ENCODE measurements at places on chromosomes 5 and 9. TPM values are rescaled to one million over a fixed set of nuclear protein-coding genes. Genes with fewer than 3 reads are reported as not detected.
A peak's percentile ranks its signal among the peaks of the same experiment; 100 is the strongest.

Gene NIM1K
- total RNA-seq: 0.26 TPM

Gene FAM153A
- 4.3 TPM for total RNA-seq

Gene IRF1
- 82.4 TPM for total RNA-seq

GRCh38 chr9:36625006-36625615 is 52.4 kb downstream of the MELK start:
- no peak overlapping the region for H3K27ac ChIP-seq
- H3K4me1 ChIP-seq: no peaks in the 10 kb centered on the region
- DNase-seq: no peak
- no peaks in the 10 kb centered on the region for H3K27me3 ChIP-seq
- H3K4me3 ChIP-seq: no peak overlapping the region

- H3K27me3 ChIP-seq: peaks cover 13% of the 10 kb centered on the region
- no peak overlapping the region for H3K27ac ChIP-seq
- no peak overlapping the region for H3K4me3 ChIP-seq
- DNase-seq: no peak
- H3K36me3 ChIP-seq: no peaks in the 10 kb centered on the region
- H3K4me1 ChIP-seq: no peaks in the 10 kb centered on the region
These were observed 23.1 kb upstream of the NSMF start for GRCh38 chr9:137482094-137482781.

DNA sequence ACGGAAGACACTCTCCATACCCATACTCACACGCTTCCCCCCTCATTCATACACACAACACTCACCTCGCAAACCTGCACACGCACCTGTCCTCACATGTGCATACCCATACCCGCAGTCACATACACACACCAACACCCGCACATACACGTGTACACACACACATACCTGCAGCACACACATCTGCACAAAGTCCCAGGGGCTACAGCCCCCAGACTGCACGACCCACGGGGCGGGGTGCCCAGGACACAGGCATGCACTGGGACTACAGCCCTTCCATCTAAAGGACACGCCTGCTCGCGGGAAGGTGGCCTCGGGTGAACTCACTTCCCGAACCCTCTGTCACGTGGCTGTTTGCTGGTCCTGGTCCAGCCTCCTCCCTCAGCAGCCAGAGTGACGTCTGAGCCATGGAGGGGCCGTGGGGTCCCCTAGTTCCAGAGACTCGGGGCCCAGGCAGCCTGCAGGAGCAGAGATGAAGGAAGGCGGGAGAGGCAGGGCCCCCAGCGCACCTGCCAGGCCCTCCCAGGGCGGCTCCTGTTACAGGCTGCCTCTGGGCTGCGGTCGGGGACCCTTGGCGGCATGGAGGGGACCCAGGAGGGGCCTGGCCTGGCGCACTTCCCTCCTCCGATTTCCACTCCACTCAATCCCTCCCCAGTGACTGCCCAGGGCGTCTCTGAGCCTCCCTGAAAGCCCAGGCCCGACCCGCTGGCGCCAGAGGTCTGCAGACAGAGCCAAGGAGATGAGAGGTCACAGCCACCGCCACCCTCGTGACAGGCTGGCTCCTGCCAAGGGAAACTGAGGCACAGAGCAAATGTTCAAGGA is 8.1 kb downstream of the SLC12A7 start:
- no peak overlapping the region for H3K27ac ChIP-seq
- no peaks in the 10 kb centered on the region for H3K27me3 ChIP-seq
- peaks cover 39% of the 10 kb centered on the region for H3K4me1 ChIP-seq
- H3K36me3 ChIP-seq: peaks cover 58% of the 10 kb centered on the region
- no peak overlapping the region for H3K4me3 ChIP-seq

GRCh38 chr5:179407191-179408175 is 62.2 kb upstream of the ADAMTS2 start:
- H3K27me3 ChIP-seq: no peaks in the 10 kb centered on the region
- no peaks in the 10 kb centered on the region for H3K4me1 ChIP-seq
- DNase-seq: no peak
- H3K36me3 ChIP-seq: no peaks in the 10 kb centered on the region

DNA sequence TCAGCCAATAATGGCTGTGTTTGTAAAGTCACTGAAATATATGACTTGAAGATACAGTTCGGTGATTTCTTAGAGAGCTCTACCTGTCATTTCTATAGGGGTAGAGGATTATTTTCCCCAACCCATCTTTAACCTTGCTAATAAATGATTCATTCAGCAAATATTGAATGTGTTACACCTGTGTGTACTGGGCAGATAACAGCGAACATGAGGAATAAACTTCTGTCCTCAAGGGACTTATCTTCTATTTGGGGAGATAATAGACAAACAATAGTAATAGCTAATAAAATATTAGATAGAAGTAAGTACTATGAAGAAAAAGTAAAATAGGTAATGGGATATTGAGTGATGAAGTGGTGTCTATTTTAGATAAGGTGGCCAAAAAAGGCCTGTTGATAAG is 9.3 kb downstream of the TTC23L start:
- no peak for DNase-seq
- no peaks in the 10 kb centered on the region for H3K36me3 ChIP-seq
- H3K4me3 ChIP-seq: no peak overlapping the region
- H3K4me1 ChIP-seq: no peaks in the 10 kb centered on the region

DNA sequence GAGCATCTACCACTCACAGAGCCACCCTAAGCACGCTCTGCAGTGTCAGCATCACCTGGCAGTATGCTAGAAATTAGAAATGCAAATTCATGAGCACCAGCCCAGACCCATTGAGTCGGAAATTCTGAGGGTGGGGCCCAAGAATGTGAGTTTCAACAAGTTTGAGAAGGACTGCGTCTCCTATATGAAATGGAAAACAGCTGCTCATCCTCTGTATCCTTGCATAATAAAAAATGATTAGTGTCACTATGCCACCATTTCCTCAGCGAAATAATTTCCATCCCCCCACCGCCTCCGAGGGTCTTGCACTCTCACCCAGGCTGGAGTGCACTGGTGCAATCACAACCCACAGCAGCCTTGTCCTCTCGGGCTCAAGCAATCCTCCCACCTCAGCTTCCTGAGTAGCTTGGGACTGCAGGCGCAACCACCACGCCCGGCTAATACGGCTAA is 1.3 kb upstream of the IQGAP2 start:
- H3K27me3 ChIP-seq: peaks cover 36% of the 10 kb centered on the region
- DNase-seq: no peak
- H3K4me3 ChIP-seq: peak overlapping the region; percentile 90

- H3K4me3 ChIP-seq: no peak overlapping the region
- no peak overlapping the region for H3K27ac ChIP-seq
- peaks cover 28% of the 10 kb centered on the region for H3K27me3 ChIP-seq
- DNase-seq: peak; percentile 66
These were observed 34.8 kb downstream of the BOD1 start for GRCh38 chr5:173581408-173582215.

DNA sequence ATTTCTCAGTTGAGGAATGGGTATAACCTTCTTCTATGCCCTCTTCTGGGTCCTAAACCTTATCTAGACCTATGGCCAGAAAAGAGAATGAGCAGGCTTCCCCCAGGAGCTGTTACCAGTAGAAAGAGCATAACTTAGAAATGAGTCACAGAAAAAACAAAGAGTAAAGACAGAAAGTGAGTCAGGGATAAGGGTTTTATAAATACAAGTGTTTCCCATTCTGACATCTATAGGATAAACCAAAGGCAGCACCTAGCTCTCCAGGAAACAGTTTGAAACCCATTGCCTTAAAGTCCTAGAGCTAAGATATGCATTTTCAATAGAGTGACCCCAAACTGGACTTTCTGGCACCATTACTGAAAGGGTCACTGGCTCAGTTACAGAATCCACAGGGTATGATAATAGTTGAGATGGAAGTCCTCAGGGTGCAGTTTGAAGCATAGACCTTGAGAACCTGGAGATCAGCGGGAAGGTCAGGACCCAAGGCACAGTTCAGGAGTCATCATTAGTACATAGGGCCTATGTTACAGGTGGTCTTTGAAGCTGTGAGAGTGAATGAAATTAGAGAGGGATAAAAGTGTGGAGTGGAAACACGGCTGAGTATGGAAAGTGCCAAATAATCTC is 42.7 kb upstream of the LIFR start:
- peak; percentile 41 for DNase-seq
- H3K36me3 ChIP-seq: no peaks in the 10 kb centered on the region
- H3K27ac ChIP-seq: peak overlapping the region; percentile 80
- H3K27me3 ChIP-seq: no peaks in the 10 kb centered on the region
- peak overlapping the region; percentile 32 for H3K4me3 ChIP-seq
- H3K4me1 ChIP-seq: peaks cover 74% of the 10 kb centered on the region

DNA sequence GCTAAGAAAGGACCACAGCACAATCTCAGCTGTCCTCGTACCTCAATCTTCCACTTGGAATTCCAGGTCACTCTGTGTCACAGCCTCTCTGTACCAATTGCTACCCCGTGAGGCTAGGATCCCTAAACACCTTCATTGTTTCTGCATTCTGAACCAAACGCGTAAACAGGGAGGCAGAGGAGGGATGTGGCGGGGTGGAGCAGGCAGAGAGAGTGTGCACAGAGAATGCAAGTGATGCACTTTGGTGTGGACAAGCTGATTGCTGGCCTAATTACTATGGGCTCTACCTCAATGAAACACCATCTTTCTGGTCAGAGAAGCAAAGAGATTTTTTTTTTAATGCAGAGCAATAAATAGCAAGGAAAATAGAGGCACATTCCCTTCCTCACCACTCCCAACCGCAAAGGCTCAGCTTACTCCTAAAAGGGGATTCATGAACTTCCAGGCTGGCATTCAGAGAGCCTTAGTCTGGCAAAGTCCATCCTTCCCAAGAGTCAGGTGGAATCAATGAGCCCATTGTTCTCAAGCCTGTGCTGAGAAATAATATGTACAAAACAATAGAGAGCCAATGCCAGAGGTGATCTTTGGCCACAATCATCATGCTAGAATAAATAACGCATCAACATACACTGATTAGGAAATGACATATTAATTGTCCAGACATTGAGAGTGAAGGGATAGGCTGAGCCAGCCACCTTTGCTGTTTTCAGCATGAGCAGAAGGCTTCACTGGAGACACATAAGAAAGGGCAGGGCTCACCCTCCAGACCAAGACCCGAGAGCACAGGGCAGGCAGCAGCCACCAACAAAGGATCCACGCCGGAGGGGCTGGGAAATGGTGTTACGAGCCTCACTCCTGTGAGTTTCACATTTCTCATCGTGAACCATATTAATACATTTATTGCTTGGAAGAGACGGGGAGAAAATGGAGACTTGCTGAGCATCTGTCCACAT is 278.8 kb downstream of the ENC1 start:
- peaks cover 38% of the 10 kb centered on the region for H3K4me1 ChIP-seq
- H3K36me3 ChIP-seq: no peaks in the 10 kb centered on the region
- H3K27ac ChIP-seq: peak overlapping the region; percentile 41
- H3K27me3 ChIP-seq: no peaks in the 10 kb centered on the region
- H3K4me3 ChIP-seq: no peak overlapping the region
- DNase-seq: peak; percentile 64

DNA sequence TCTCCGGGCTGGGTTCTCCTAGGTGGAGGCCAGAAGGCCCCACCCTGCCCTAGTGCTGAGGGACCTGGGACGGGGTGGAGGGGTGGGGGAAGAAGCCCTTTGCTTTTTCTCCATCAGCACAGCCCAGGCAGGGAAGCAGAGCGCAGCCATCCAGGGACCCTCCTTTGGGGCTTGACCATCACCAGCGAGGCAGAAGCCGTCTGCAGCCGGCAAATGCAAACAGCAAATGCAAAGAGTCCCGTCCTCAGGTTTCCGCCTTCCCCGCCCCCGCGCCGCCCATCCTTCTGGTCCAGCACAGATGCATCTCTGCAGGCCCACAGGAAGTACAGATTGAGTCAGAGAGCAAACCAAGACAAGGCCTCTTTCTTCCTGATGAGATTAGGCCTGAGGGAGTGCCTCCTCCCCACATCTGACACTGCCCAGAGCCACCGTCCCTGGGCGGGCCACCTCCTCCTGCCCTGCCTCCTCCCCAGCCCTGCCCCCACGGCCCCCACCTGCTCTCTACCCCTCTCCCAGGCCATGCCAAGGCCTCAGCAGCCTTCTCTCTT is 23.4 kb downstream of the CORO2A start:
- peak; percentile 65 for DNase-seq
- H3K4me1 ChIP-seq: peaks cover 66% of the 10 kb centered on the region
- H3K27me3 ChIP-seq: no peaks in the 10 kb centered on the region
- H3K4me3 ChIP-seq: no peak overlapping the region
- H3K27ac ChIP-seq: peak overlapping the region; percentile 19

DNA sequence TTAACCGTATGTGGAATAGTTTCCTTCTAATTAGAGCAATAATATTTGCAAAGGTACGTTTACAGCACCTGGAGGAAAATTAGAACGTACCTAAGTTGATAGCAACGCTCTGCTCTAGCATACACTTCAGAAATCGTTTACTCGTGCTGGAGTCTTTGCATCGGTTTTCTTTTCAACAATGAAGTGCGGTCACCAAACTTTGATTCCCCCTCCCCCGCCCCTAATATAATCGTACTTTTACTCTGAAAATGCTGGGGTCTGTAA is 506 bp downstream of the ADAMTS19 start:
- H3K36me3 ChIP-seq: peaks cover 24% of the 10 kb centered on the region
- no peak overlapping the region for H3K27ac ChIP-seq
- no peak for DNase-seq
- H3K4me1 ChIP-seq: peaks cover 9% of the 10 kb centered on the region
- H3K27me3 ChIP-seq: peaks cover 9% of the 10 kb centered on the region
